HuH-7.5 (cell line): ENCODE measurements at places on chromosomes 16 and 17.

- no peak for DNase-seq
Observed at GRCh38 chr16:65786916-65787315, 579.6 kb upstream of the CDH5 start.

- no peak for DNase-seq
Observed at GRCh38 chr16:27582883-27583282, 32.9 kb downstream of the KATNIP start.

DNA sequence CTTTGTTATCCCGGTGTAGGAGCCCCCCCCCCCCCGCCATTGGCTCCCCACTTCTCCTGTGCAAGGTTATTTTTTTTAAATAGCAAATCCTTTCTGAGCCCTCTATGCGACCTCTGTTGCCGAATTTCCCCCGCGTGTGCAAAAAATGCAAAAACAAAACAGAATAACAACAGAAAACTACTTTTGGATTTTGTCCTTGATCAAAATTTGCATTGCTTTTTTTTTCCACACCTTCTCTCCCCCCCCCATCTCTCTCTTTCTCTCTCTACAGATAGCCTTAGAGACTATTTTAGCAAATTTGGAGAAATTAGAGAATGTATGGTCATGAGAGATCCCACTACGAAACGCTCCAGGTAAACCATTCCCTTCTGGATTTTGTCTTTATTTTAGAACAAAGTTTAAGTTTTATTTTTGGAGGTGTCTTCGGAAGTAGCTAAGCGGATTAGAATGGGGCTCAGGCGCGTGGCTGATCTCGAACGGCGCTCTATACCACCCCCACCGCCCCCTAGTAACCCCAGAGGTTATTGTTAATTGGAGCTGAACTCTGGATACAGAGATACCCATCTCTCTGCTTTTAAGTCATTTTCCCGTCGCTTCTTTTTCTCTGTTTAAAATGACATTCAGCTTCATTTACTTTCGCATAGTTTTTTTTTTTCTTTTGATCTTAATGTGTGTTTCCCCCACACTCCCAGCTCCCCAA lies 1.0 kb downstream of the MSI2 start:
- DNase-seq, result no peak

DNA sequence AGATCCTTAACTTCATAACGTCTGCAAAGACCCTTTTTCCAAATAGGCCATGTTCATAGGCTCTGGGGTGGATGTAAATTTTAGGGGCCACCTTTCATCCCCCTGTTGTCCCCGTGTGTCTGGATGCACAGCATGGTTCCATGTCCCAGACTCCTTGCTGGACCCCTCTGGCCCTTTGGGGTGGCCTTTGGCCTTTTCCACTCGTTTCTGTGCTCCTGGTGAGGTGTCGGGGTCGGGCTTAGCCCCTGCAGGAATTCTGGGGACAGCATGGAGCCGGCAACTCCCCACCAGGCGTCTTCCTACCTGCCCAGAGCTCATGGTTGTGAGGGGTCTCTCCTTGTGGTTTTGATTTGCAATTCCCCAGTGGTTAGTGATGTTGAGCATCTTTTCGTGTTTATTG lies 183.5 kb downstream of the SEC14L1 start:
- no peak for DNase-seq

DNA sequence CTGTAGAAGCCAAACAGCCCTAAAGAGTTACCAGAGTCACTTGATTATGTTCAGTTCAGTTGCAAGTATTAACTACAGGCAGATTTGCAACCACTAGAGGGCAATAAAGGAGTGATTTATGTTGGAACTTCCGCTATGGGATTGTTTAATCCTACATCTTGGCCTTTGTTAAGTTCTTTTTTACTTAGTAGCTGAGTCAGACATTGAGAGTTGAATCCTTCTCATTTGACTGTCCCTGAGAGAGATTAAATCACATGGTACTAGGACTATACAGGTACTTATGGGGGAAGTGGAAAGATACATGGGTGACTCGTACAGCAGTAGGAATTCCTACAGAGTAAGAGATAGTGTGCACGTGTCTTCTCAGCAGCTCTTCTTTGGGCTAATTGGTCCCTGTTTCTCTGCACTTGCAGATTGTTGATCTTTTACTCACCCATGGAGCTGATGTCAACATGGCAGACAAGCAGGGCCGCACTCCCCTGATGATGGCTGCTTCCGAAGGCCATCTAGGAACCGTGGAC lies 40.3 kb downstream of the CYB561 start:
- no peak for DNase-seq

DNA sequence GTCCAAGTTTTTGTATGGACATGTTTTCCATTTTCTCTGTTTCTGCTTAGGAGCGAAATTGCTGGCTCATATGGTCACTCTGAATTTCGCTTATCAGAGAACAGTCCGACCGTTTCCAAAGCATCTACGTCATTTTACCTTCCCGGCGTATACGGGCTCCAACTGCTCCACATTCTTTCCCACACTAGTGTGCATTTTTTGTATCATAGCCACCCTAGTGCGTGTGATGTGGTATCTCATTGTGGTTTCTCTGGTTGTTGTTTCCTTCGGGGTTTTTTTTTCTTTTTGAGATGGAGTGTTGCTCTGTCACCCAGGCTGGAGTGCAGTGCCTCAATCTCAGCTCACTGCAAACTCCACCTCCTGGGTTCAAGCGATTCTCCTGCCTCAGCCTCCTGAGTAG lies 31.0 kb upstream of the BHLHA9 start:
- DNase-seq, result no peak

DNA sequence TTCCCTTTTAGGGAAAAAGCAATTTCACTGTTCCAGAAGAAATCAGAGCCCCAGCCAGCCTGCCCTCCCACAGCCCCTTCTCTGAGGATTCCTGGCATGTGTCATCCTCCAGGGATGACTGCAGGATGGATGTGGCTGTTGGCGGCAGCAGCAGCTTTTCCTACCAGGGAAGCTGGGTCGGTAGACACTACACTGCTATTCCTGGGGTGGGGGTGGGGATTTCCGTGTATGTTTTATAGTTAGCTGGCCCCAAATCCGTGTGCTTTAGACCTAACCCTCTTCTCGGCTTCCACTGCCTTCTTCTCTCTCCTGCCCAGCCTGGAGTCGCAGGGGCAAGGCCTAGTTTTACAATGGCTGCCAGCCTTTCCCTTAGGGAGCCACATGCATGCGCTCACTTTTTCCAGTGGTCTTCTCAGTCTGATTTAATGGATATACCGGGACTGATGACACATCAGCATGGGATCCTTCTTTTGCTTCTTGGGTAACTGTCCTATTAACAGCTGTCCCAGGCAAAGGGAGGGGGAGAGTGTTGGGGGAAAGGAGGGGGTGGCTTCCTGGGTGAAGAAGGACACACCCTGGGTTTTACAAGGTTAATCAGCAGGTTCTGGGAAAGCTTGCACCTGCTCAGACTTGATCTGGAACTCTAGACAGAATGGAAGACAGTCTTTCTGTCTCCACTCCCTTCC lies 2.7 kb upstream of the NFE2L1 start:
- DNase-seq, result no peak

DNA sequence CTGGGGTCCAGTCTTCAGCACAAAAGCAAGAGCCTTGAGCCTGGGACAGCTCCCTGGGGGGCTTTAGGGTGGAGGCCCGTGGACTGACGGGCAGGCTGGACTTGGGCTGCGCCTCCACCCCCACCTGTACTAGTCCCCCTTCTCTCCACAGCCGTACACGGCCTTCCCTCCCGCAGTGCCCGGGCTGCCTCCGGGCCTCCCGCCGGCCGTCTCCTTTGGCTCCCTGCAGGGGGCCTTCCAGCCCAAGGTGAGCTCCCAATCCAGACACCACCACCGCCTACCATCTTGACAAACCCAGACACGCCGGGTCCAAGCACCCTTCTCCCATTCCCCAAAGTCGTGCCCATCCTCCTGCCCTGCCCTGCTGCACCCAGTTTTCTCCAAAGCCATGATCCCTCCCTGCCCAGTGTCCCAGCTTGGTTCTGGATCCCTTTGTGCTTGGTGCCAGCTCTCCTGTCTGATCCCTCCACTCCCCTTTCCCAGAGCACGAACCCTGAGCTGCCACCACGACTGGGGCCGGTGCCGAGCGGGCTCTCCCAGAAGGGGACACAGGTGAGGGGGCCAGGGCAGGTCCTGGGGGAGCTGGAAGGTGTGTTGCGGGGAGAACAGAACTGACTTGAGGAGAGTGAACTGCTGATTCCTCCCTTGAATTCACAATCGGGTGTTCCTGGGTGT lies 7.1 kb downstream of the FBRS start:
- DNase-seq, result no peak

GRCh38 chr16:3282103-3282729 lies 1.1 kb upstream of the ZNF263 start:
- DNase-seq, result peak; percentile 67

- DNase-seq, result no peak
Observed at GRCh38 chr17:79932451-79933306, 93.4 kb upstream of the CBX4 start.

GRCh38 chr17:6706499-6706898 lies 6.7 kb downstream of the SLC13A5 start:
- no peak for DNase-seq

GRCh38 chr17:48641541-48642058 lies 15.4 kb upstream of the HOXB9 start:
- DNase-seq, result peak; percentile 5

DNA sequence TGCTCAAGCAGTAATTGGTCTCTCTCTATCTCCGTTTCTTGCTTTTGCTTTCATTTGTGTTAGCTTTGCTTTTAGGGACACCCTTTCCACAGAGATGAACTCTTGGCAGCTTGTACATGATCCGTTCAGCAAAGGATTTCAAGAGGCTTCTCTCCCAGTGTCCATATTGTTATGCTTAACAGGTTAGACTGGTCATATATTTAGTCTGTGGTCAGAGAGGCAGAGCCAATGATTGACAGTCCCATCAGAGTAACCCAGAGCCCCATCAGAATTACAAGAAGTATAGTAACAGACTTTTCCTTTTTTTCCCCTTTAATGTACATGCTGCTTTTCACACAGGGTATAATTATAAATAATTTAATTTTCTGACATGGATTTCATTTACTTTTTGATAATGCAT lies 34.4 kb downstream of the GDPD1 start:
- DNase-seq, result peak; percentile 14

- no peak for DNase-seq
Observed at GRCh38 chr16:76490036-76490639, 212.9 kb downstream of the CNTNAP4 start.

DNA sequence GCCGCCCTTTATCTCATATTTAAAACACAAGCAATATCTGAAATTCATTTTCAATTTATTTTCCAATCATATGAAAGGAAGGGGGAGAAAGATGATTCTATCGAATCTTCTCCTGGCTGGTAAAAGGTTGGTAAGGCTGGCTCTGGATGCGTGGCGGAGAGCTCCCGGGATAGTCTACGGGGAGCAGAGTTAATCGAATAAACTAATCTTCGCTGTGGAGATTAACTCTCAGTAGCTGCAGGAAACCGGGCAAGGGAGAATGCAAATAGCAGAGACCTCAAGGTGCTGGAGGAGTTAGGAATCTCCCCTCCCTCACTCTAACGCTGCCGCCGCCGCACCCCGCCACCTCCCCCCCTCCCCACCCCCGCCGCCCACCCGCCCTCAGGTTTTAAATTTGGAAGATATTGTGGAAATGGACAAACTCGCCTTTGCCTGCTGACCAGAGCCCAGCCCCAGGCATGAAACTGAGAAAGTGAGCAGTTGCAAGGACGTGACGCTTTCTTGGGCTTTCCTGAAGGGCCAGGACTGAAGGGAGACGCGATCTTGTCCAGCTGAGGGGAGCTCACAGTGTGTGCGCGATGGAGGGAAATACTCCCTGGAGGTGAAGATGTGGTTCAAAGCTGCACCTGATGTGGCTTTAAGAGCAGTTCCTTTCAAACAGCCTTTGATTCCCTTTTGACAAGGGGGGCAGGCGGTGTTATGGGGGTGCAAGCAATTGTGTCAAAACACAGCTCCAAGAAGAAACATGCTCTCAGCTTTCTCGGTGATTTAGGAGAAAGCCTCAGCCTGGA lies 308.2 kb upstream of the IRX3 start:
- DNase-seq, result no peak

- no peak for DNase-seq
Observed at GRCh38 chr17:3915581-3915994, 677 bp downstream of the P2RX1 start.

GRCh38 chr16:15834502-15834901 lies 22.3 kb downstream of the MYH11 start:
- no peak for DNase-seq

GRCh38 chr16:57694725-57695679 lies at the start of gene DRC7:
Gene DRC7, plus strand, starts transcription at chr16:57694806. Its CDS starts 3,144 bp downstream, at chr16:57697950.
- peak; percentile 77 for DNase-seq

GRCh38 chr16:46973996-46974324 lies 486 bp upstream of the DNAJA2 start:
- no peak for DNase-seq

DNA sequence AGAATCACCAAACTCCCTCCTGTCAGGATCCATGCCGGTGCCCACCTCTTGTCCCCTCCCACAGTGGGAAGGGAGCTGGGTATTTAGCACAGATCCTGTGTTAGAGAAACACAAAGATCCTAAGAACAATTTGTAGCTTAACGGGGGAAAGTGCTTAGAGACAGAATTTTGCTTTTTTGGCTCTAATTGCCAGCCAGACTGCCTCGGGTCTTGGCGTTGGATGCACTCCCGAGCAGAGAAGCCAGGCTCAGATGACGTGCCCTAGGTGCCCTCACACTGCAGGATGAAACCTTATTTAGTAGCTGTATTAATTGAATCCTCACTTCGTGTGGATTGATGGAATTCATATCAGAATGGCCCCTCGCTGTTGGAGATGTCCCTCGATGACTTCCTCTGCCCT lies 22.5 kb upstream of the MAF start:
- no peak for DNase-seq

DNA sequence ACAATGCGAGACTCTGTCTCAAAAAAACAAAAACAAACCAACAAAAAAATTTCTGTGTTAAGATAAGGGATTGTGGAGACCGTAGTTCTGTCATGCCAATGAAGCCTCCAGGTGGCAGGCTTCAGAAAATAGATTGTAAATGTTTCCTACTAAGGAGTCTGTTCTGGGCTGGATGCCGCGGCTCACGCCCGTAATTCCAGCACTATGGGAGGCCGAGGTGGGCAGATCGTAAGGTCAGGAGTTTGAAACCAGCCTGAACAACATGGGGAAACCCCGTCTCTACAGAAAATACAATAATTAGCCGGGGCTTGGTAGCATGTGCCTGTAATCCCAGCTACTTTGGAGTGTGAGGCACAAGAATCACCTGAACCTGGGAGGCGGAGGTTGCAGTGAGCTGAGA lies 4.4 kb upstream of the SNX29 start:
- no peak for DNase-seq

GRCh38 chr17:2137342-2138098 lies 82.6 kb downstream of the HIC1 start:
- no peak for DNase-seq

DNA sequence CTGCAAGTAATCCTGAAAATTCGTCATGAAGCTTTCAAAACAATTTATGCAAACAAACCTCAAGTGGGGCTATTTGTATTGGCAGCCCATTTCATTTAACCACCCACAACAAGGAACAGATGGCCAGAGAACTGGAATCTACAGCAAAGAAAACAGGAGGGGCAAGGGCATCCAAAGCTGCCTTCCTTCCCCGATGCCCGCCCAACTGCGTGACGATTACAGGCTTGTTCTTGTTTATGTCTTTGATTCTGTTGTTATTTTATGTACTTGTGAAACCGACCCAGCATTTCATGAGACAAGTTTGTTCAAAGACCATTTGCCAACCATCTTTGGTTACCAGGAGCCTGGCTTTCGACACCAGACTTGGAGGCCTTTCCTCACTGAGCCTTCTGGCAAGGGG lies 59.1 kb upstream of the IRX6 start:
- no peak for DNase-seq

- DNase-seq, result no peak
Observed at GRCh38 chr16:8855051-8855786, 13.6 kb downstream of the CARHSP1 start.

- DNase-seq, result no peak
Observed at GRCh38 chr17:61443475-61443882, 8.7 kb upstream of the TBX4 start.

- DNase-seq, result no peak
Observed at GRCh38 chr16:17348826-17349225, 121.9 kb downstream of the XYLT1 start.
